ENCODE measurements at places on chromosomes 5 and 9. TPM values are rescaled to one million over a fixed set of nuclear protein-coding genes. Genes with fewer than 3 reads are reported as not detected.

PRR16 gene
- not detected for total RNA-seq

DPYSL3 gene
- total RNA-seq, result not detected

MARCHF3 gene
- 0.70 TPM for total RNA-seq

DND1 gene
- 2.2 TPM for total RNA-seq

DNA sequence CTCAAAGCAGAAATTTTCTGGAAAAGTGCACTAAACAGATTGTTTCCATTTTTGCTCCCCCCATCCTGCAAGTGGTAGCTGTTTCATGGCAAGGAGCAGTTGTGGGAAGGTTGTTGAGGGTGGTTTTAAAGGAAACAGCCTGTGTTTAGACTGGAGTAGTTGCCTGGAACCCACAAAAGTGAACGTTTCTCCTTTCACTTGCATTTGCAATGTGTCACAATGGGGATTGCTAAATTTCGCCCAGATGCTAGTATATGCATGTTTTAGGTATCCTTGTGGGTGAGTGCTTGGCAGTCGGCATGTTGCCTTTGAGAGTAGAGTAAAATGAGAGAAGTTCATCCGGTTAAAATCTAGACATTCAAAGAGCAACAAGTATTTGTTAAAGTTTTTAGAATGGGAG is 1099.9 kb upstream of the DMAC1 start:
- H3K4me1 ChIP-seq, result no peaks in the 10 kb centered on the region
- no peak for DNase-seq
- H3K36me3 ChIP-seq, result no peaks in the 10 kb centered on the region
- H3K27me3 ChIP-seq, result no peaks in the 10 kb centered on the region
- no peak overlapping the region for H3K27ac ChIP-seq

DNA sequence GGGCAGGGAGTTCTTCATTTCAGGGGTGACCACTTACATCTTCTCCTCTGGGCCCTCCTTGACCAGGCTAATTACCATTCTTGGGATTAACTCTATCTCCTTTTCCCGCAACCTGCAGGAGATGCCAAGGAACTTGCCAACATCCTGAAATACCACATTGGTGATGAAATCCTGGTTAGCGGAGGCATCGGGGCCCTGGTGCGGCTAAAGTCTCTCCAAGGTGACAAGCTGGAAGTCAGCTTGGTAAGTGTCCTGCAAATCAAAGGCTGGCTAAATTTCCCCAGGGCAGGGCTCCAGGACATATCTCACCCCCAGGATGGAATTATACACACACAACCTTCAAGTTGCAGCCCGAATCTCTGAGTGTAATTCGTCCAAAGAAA is 30.2 kb downstream of the TGFBI start:
- no peak overlapping the region for H3K27ac ChIP-seq
- H3K36me3 ChIP-seq, result no peaks in the 10 kb centered on the region
- no peaks in the 10 kb centered on the region for H3K4me1 ChIP-seq
- DNase-seq, result no peak
- no peaks in the 10 kb centered on the region for H3K27me3 ChIP-seq

DNA sequence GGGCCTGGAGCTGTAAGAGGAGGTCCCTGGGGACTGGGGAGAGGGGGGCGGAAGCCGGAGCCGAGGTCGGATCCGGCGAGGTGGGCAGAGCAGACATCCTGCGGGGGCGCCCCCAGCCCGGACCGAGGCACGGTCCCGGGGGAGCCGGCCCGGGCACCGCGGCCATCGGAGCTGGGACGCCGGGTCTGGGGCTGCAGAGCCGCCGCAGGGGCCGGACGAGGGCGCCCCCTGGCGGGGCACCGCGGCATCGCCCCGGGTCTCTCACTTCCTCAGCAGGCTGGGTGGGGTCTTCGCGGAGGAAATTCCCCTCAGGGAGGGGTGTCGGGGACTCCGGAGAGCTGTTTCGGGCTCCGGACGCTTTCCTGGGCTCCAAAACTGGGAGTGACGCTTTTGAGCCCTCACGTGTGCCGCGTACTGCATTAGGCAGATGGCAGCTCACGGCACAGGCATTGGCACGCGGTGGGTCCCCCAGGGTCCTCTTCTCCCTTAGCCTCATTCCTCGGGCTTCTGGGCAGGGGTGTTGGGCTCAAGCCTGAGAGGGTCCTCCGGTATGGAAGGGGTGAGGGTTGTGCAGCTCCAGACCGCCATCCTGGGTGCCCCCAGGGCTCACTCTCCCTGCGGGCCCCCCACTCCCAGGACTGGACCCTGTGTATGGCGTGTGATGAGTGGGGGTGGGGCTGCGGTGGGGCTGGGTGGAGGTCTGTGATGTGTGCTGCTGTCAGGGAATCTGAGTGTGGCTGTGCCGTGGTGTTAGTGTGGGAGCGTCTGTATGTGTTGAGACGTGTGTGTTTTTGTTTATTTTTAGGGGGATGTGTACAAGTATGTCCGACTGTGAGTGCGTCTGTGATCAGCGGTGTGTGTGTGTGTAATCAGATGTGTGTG is 29.6 kb downstream of the LHX2 start:
- H3K4me3 ChIP-seq, result no peak overlapping the region
- DNase-seq, result peak; percentile 50
- H3K27me3 ChIP-seq, result peaks cover 55% of the 10 kb centered on the region
- H3K27ac ChIP-seq, result no peak overlapping the region

DNA sequence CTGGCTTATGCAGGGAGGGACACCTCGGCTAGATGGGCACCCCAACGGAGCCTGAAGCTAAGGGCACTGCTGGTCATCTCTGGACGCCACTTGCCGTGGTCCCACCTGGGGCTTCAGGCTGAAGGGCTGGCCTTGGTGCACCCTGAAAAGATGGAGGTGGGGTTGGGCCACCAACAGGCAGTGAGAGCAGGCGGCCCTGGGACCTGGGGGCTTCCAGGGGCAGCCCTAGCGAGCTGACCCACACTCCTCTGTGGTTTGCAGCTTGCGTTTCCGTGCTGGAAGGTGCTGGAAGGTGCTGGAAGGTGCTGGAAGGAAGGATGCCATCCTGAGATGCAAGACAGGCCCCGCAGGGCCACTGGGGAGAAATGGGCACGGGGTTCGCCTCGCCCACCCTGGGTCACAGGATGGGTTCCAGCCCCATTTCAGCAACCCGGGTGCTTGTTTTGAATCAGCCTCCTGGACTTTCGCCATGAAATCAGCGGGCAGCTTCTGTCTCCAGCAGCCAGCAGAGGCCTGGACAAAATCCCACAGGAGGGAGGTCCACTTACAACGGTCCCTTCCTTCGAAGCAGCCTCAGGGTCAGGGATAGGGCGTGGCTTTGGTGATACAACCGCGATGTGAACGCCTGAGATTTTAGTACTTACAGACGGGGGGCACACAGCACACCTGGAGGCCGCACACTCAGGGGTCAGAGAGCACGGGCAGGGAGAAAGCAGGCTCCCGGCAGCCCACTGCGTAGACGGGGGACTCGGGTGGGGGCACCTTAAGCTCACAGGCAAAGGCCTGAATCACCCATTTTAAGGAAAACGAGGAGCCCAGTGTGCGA is 303.1 kb upstream of the IRX4 start:
- no peak overlapping the region for H3K4me3 ChIP-seq
- no peaks in the 10 kb centered on the region for H3K36me3 ChIP-seq
- no peak overlapping the region for H3K27ac ChIP-seq
- no peaks in the 10 kb centered on the region for H3K4me1 ChIP-seq

GRCh38 chr9:27628311-27628710 is 55.0 kb upstream of the C9orf72 start:
- H3K27ac ChIP-seq, result no peak overlapping the region
- no peaks in the 10 kb centered on the region for H3K4me1 ChIP-seq
- H3K4me3 ChIP-seq, result no peak overlapping the region
- H3K27me3 ChIP-seq, result peaks cover 11% of the 10 kb centered on the region
- H3K36me3 ChIP-seq, result no peaks in the 10 kb centered on the region

DNA sequence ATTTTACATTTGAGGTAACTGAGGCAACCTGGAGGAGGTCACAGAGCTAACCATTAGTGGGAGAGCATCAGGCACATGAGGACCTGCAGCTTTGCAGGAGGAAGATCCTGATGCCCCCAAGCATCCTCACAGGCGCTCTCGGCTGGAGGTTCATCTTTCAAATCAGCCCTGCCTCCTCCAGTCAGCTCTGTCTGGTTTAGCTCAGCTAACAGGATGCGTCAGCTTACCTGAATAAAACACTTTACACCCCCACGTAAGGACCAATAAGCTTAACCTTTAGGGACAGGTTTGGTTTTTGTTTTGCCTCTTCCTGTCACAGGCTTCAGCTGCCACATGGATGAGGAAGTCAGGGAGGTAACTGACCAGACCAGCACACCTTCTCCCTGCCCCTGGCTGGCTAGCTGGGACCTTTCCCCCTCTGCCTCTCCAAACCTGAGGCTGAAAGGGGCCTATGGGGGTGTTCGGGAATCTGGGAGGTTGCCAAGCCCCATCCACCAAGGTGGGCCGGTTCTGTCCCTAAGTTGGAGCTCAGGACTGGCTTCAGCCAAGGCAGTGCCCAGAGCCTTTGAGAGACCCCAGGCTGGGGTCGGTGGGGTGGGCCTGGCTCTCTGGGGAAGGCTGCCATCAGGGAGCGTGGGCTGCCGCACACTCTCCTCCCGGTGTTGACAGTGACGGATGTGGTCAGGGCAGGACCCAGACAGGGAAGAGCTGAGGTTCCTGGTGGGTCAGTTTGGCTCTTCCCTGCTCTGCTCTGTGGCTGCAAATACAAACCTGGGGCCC is 20.0 kb upstream of the FCN1 start:
- no peak for DNase-seq
- H3K36me3 ChIP-seq, result no peaks in the 10 kb centered on the region
- H3K4me1 ChIP-seq, result no peaks in the 10 kb centered on the region
- H3K27ac ChIP-seq, result no peak overlapping the region
- H3K27me3 ChIP-seq, result no peaks in the 10 kb centered on the region
- no peak overlapping the region for H3K4me3 ChIP-seq

DNA sequence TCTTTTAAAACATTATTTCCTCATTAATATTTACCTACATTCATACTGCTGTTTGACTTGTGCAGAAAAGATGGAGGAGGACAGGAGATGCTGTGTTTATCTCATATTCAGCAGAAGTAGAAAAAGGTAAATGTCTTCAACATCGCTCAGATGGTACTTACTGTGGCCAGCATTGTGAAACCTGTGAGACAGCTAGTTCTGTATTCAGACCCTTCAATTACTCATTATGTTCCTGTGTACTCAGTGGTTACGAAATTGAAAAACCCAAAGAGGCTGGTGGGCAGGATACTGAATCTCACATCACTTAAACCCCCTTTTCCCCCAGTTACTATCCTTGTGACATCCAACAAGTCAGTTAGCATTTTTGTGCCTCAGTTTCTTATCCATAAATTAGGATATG is 216.0 kb downstream of the KDM4C start:
- H3K4me3 ChIP-seq, result no peak overlapping the region
- no peaks in the 10 kb centered on the region for H3K36me3 ChIP-seq
- H3K27me3 ChIP-seq, result no peaks in the 10 kb centered on the region
- peaks cover 11% of the 10 kb centered on the region for H3K4me1 ChIP-seq
- no peak for DNase-seq
- H3K27ac ChIP-seq, result no peak overlapping the region

DNA sequence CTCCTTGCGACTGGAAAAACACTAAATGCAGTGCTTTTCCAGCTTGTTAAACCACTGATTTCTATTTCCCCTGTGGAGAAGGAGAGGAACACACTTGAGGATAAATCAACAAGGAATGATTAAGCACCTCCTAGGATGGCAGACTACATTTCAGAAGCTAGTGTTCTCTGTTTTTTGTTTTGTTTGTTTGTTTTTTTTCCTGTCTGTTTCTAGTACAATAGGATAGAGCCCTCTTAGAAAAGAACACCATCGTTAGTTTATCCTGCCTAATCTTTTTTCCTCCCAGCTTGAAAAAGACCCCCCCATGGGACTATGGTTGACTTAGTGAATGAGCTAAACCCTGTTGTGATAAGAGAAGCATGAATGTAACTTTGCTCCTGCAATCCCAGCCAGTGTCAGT is 3.9 kb upstream of the TAL2 start:
- no peak overlapping the region for H3K27ac ChIP-seq
- peaks cover 10% of the 10 kb centered on the region for H3K4me1 ChIP-seq
